Left ventricle myocardium inferior (tissue), 1 donor: ENCODE measurements at places on chromosomes 5 and 9. TPM values are rescaled to one million over a fixed set of nuclear protein-coding genes. Genes with fewer than 3 reads are reported as not detected.

GRCh38 chr5:32343058-32343672, 30.4 kb upstream of the MTMR12 start:
- no peak overlapping the region for H3K4me3 ChIP-seq
- no peaks in the 10 kb centered on the region for H3K36me3 ChIP-seq
- DNase-seq: no peak
- H3K4me1 ChIP-seq: no peaks in the 10 kb centered on the region
- H3K27ac ChIP-seq: no peak overlapping the region

DNA sequence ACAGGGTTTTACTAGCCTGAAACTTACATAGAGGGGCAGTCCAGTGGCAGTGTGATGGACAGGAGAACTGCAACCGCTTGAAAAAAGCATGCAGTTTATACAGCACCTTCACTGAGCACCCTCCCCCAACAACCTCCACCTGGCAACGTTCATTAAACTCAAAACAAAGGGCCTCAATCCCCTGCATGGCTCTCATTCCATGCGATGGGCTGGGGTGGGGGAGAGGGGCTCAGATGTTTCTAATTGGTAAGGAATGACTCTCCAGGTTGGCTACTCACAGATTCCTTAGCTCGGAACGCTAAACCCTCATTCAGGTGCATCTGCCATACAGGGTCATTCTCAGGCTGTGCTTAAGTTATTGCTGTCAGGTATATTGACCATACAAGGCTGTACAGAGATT, 80.9 kb upstream of the ITGA1 start:
- peaks cover 63% of the 10 kb centered on the region for H3K4me1 ChIP-seq
- H3K27me3 ChIP-seq: no peaks in the 10 kb centered on the region
- no peaks in the 10 kb centered on the region for H3K36me3 ChIP-seq
- H3K4me3 ChIP-seq: no peak overlapping the region
- DNase-seq: no peak

GRCh38 chr9:131039129-131039954, 30.4 kb downstream of the LAMC3 start:
- peaks cover 24% of the 10 kb centered on the region for H3K4me1 ChIP-seq
- no peak overlapping the region for H3K27ac ChIP-seq
- H3K36me3 ChIP-seq: no peaks in the 10 kb centered on the region
- no peak overlapping the region for H3K4me3 ChIP-seq

GRCh38 chr5:100789694-100790093, 113.4 kb downstream of the ST8SIA4 start:
- H3K4me3 ChIP-seq: no peak overlapping the region
- H3K36me3 ChIP-seq: no peaks in the 10 kb centered on the region
- no peak for DNase-seq
- H3K4me1 ChIP-seq: no peaks in the 10 kb centered on the region
- H3K27me3 ChIP-seq: no peaks in the 10 kb centered on the region
- no peak overlapping the region for H3K27ac ChIP-seq

GRCh38 chr9:72119853-72120252, 29.4 kb upstream of the GDA start:
- H3K27ac ChIP-seq: no peak overlapping the region
- H3K27me3 ChIP-seq: no peaks in the 10 kb centered on the region
- no peak for DNase-seq
- H3K4me3 ChIP-seq: no peak overlapping the region
- H3K36me3 ChIP-seq: no peaks in the 10 kb centered on the region

DNA sequence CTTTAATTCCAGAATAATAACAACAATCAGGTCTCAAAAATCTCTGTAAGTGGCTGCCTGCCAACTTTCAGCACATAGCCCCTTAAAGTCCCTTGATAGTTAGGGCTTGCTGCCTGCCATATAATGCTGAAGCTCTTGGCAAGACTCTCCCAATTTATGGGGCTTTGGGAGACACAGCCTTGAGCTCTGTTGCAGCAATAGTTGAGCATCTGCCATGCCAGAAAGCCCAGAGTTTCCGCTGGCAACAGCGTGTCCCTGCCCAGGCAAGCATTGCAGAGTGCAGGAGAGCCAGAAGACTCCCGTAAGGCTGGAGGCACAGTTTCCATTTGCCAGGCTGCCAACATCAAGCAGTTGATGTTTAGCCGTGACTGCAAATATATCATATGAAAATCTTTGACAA, 678.5 kb upstream of the NUDT12 start:
- H3K27ac ChIP-seq: no peak overlapping the region
- DNase-seq: no peak
- H3K27me3 ChIP-seq: no peaks in the 10 kb centered on the region
- no peak overlapping the region for H3K4me3 ChIP-seq
- H3K4me1 ChIP-seq: no peaks in the 10 kb centered on the region
- no peaks in the 10 kb centered on the region for H3K36me3 ChIP-seq

- no peak overlapping the region for H3K27ac ChIP-seq
- DNase-seq: no peak
- peaks cover 35% of the 10 kb centered on the region for H3K36me3 ChIP-seq
Observed at GRCh38 chr9:135850737-135851136, 56.6 kb downstream of the CAMSAP1 start.

GRCh38 chr5:79576606-79577289, 35.5 kb upstream of the TENT2 start:
- no peak overlapping the region for H3K27ac ChIP-seq
- no peaks in the 10 kb centered on the region for H3K36me3 ChIP-seq
- no peaks in the 10 kb centered on the region for H3K4me1 ChIP-seq

The ZFR gene
- total RNA-seq: 60.3 TPM

The BNC2 gene
- 3.5 TPM for total RNA-seq

The DNAI1 gene
- not detected for total RNA-seq

The FAM240B gene
- not detected for total RNA-seq

The PCDHB16 gene
- total RNA-seq: 1.4 TPM

The DRD1 gene
- not detected for total RNA-seq
